Ascending aorta (tissue), 2 donors: ENCODE measurements at places on chromosomes 6 and 20.

GRCh38 chr20:48761023-48761785, 66.6 kb downstream of the PREX1 start:
- DNase-seq = no peak

GRCh38 chr20:11447371-11448100, 470.2 kb upstream of the BTBD3 start:
- DNase-seq = no peak

- DNase-seq = no peak
Observed at GRCh38 chr20:36836591-36837269, 39.2 kb upstream of the TLDC2 start.

DNA sequence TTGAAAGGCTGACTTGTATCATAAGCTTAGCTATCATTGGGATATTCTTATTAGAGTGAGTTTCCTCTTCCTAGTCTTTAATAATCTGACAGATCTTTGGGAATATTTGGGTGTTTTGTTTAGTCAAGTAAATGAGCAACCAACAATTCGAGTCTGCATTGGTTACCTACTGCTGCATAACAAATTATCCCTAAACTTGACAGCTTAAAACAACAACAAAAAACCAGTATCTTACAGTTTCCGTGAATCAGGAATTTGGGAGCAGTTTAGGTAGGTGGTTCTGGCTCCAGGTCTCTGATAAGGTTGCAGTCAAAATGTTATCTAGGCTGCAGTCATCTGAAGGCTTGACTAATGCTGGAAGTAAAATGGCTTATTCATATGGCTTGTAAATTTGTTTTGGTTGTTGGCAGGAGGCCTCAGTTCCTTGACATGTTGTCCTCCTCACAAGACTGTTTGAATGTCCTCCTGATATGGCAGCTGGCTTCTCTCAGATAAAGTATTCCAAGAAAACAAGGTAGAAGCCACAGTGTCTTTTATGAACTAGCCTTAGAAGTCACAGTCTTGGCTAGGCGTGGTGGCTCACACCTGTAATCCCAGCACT, 7.2 kb downstream of the GTF3C6 start:
- DNase-seq = no peak

- DNase-seq = peak; percentile 78
Observed at GRCh38 chr20:51446656-51447055, 95.9 kb downstream of the NFATC2 start.

DNA sequence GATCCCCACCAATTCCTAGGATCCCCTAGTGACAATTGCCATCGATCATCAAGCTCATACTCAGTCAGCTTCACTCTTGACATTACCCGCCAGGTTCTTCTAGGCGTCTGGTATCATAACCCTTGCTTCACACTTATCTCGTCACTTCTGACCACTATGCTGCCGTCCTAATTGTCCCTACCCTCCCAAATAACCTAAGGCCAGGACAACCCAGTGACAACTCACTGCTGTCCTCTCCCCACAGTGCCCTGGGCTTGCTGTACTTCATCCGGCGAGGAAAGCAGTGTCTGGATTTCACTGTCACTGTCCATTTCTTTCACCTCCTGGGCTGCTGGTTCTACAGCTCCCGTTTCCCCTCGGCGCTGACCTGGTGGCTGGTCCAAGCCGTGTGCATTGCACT, 3.7 kb downstream of the SYS1 start:
- no peak for DNase-seq

DNA sequence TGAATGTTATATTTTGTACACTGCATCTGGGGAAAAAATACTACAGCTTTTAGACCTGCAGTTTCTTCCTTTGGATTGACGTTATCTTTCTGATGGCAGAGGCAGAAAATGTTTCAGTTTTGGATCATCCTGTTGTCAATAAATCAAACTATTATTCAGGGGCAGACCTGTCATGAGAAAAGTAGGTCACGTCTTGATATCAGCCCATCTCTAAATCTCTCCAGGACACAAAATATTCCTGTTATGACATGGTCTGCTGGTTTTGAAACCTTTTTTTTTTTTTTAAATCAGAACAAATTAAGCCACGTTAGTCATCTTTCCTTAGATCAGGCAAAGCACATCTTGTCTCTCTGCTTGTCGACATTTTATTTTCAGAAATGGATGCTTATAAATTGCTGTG, 24.0 kb downstream of the IL20RA start:
- no peak for DNase-seq

GRCh38 chr6:7143476-7143974, 35.8 kb downstream of the RREB1 start:
- no peak for DNase-seq

DNA sequence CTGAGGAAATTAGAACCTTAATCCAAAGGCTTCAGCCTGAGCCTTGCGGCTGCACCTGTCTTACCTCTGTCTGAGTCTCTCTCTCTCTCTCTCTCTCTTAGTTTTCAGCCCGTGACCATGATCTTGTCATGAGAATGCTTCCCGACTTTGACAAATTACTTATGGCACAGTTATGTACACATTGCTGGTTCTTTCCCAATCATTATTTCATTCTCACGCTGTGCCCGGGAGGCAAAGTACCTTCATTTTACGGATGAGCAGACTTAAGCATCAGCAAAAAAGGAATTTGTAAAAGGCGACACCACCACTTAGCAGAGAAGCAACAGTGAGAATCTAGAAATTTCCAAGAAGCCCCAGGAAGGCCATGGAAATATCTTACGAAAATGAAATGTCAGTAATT, 54.6 kb downstream of the GMPR start:
- DNase-seq = no peak

GRCh38 chr6:109791301-109791700, 100.2 kb downstream of the FIG4 start:
- DNase-seq = no peak

GRCh38 chr6:124958149-124958548, 4.1 kb upstream of the RNF217 start:
- no peak for DNase-seq

GRCh38 chr20:2379511-2380229, 1.0 kb upstream of the TGM6 start:
- DNase-seq = no peak

GRCh38 chr6:137261361-137261760, 42.2 kb upstream of the IFNGR1 start:
- DNase-seq = no peak

- DNase-seq = no peak
Observed at GRCh38 chr20:6384956-6385486, 262.2 kb upstream of the FERMT1 start.

GRCh38 chr6:14131579-14131978, 14.0 kb downstream of the CD83 start:
- no peak for DNase-seq

DNA sequence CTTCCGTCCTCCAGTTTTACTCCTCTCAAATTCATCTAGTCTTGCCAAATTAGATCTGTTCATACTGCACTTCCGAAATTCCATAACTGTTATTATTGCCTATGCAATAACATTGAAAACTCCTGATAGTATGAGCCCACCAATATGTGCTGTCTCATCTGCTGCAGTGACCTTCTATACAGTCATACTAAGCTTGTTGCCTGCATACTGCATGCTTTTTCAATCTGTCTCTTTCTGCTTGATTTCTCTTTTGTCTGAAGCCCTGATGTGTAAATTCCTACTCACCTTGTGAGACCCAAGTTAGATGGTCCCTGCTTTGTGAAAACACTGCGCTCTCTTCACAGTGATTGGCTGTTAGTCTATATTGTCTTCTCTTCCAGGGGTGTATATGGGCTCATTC, 1.1 kb downstream of the TBP start:
- no peak for DNase-seq

DNA sequence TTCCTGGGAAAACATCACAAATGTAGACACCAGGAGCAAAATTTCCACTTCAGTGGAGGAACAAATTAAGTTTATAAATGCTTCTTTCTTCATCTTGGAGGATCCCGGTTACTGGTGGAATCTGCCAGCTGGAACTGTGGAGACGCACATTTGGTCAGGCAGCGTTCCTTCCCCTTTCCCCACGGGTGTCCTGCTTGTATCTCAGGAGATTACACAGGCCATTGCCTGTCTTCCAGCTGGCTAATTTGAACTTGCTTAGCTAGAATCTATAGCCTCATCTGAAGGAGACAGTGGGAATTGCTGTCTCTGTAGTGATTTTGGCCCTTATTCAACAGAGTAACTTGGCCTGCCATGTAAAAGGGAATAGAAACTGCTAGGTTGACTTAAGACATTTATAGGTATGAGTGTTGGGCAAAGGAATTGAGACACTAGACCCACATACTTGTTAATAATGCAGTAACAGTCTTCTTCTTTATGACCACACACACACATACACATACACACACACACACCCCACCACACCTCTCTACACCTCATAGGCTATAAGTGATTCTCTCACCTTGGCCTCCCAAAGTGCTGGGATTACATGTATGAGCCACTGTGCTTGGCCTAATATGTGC, 34.4 kb downstream of the TSBP1 start:
- DNase-seq = no peak

DNA sequence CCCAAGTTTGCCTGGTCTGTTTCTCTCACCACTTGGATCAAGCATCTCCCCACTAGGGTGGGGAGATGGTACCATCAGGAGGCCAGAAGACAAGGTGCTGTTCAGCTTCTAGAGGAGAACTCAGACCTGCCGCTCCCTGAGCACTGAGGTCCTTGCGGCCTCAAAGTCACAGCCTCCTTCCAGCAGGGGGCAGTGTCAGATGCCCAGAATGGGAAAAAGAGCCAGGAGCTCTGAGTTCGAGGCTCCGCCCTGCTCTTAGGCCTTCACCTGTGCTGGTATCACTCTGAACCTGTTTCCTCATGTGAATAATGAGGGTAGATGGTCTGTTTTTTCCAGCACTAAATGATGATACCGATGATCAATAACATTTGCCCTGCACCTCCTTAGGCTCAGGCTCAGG, 68.7 kb downstream of the TOX2 start:
- DNase-seq = no peak

DNA sequence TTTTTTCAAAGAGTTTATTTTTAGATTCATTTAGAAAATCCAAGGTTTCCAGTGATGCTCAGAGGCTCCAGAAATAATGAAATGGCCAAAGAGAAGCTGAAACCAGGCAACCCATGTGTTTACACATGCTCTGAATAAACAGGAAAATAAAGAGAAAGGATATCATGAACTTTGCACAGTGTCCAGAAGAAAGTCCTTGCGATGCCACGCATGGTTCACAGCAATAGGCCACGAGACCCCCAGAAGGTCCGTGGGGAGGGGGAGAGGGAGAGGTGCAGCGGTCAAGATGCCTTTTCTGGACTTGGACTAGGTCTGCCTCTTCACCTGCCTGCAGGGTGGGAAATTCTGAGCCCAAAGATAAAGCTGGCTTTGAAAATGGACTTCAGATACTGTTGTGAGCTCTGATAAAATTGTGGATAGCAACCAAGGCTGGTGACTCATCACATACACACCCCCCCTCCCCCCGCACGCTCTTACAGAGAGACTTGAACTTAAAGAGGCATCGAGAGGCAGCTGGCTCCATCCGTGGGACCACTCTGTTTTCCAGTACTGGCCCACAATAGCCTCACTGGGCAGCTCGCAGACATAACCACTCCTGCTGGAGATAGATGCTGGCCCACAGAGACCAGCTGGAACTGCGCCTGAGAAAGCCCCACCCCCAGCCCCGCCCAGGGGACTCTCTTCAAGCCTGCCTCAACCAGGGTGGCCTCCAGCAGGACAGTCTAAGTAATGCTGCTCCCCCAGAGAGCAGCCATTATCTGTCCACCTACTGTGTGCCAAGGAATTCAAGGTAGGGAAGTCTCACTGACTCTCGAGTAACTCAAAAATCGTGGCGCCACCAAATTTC, 21.2 kb upstream of the NFATC2 start:
- peak; percentile 45 for DNase-seq

DNA sequence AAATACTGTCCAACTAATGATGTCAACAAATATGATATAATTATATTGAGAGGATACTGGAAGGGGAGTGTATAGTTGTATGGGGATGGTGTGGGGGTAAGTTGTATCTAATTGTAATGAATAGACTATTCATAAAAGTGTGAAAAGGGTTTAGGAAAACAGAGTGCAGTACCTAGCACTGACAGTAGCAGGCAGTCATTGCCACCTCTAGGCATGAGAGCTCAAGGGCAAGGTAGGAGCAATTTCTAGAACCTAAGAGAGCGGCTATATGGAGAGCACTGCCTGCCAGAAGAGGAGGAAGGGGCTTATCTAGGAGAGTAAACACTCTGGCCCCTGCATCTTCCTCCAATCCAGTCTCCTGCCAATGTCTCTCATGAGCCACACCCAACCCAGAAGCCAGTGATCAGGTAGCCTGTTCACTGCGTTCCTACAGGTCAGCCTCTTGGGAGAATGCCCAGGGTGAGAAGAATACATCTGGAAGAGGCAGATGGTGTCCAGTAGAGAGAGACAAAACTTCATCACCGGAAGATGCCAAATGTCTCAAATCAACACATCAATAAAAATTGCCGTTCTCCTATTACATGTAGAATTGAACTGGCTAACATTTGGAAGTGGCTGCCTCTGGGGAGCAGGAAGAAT, 200.0 kb downstream of the LY86 start:
- no peak for DNase-seq

GRCh38 chr6:37088897-37089296, 81.1 kb upstream of the PIM1 start:
- DNase-seq = no peak

DNA sequence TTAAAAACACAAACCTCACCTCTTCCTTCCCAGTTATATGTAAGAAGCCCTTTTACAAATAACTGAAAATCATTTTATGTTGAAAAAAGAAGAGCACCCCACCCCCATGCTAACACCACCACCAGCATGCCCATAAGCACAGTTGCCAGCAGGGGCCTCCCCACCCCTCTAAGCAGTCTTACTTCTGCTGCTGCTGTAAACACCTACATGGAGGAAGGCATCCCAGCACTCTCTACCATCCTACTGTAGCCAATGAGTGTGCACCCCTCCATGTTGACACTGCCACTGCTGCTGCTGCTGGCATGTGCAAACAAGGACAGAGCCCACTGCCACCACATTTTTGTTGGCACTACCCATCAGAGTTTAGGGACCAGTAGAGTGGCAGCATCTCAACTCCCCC, 49.6 kb upstream of the PHIP start:
- no peak for DNase-seq

DNA sequence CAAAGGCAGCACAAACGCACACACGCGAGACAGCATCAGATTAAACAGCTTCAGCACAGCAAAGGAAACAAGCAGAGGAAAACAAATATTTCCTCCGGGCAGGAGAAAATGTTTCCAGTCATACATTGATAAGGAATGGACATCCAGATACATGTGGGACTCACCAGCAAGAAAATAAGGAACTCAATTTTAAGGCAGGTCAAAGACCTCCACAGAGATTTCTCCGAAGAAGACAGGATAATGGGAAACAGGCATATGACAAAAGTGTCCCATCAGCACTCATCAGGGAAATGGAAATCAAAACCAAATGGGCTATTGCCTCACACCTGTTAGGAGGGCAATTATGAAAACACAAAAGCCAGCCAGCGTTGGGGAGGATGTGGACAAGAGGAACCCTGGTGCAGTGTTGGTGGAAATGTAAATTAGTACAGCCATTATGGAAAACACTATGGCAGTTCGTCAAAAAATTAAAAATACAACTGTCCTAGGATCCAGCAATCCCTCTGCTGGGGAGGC, 9.7 kb upstream of the SLCO4A1 start:
- no peak for DNase-seq

DNA sequence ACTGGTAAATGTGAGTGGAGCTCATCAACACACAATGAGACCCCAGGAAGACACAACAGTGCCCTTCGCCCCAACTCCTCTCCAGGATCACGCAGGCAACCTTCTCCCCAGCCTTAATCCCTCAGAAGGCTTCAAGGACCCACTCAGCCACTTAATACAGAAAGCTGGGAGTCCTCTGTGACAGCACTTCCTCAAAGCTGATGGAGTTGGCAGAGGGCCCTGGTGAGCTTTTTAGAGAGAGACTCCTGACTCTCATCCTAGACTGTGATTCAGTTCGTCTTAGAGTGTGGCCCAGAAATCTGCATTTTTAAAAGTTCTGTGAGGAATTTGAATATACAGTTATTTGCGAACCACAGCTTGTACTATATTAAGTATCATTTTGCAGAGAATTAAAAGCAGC, 187.7 kb downstream of the UST start:
- DNase-seq = no peak
